ENCODE measurements at places on chromosomes 12 and 14. TPM values are rescaled to one million over a fixed set of nuclear protein-coding genes. Genes with fewer than 3 reads are reported as not detected.

GRCh38 chr12:109463756-109464155 lies 13.3 kb downstream of the KCTD10 start:
- DNase-seq = no peak
- peaks cover 3% of the 10 kb centered on the region for H3K4me1 ChIP-seq
- no peak overlapping the region for H3K4me3 ChIP-seq
- H3K27me3 ChIP-seq = no peaks in the 10 kb centered on the region

DNA sequence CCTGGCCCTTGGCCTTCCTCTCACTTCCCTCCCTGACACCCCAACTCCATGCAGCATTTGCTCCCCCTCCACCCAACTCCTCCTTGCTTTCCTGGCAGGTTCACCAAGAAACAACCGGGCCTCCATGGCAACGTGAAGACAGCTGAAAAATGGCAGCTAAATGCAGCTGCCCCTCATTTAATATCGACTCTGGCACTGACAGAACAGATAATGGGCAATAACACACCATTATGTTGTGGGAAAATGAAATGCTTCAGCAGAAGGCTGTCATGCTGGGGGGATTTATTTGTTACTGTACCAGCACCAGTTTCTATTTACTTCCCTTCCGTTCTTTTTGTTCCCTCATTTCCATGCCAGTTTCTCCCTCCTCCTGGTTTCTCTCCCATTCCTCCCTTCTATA lies 440.8 kb downstream of the NRXN3 start:
- no peak overlapping the region for H3K4me3 ChIP-seq
- no peaks in the 10 kb centered on the region for H3K36me3 ChIP-seq
- H3K27me3 ChIP-seq = no peaks in the 10 kb centered on the region

GRCh38 chr14:76498976-76499375 lies 123.0 kb downstream of the ESRRB start:
- no peaks in the 10 kb centered on the region for H3K4me1 ChIP-seq
- no peak for DNase-seq
- H3K27me3 ChIP-seq = no peaks in the 10 kb centered on the region
- H3K36me3 ChIP-seq = no peaks in the 10 kb centered on the region
- no peak overlapping the region for H3K4me3 ChIP-seq
- H3K27ac ChIP-seq = no peak overlapping the region

GRCh38 chr12:119828300-119828699 lies 48.8 kb downstream of the CIT start:
- H3K27ac ChIP-seq = no peak overlapping the region
- no peak for DNase-seq

DNA sequence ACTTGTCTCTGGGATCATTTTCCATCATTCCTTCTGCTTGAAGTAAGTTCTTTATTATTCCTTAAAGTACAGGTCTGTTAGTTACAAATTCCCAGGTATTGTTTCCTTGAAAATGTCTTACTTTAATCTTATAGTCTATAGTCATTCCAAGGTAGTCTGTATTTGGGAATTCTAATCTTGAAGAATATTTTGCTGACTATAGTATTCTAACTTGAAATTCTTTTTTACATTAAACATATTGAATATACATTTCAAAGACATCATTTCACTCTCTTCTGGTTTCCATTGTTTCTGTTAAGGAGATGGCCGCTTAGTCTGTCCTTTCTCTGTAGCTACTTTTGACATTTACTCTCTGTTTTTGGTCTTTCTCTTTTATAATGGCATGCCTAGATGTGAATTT lies 399.8 kb downstream of the TMEM117 start:
- no peak overlapping the region for H3K4me3 ChIP-seq
- no peaks in the 10 kb centered on the region for H3K36me3 ChIP-seq
- no peaks in the 10 kb centered on the region for H3K27me3 ChIP-seq
- no peak overlapping the region for H3K27ac ChIP-seq

GRCh38 chr14:35985474-35986218 lies 159.5 kb downstream of the BRMS1L start:
- DNase-seq = peak; percentile 41
- no peaks in the 10 kb centered on the region for H3K27me3 ChIP-seq
- no peak overlapping the region for H3K4me3 ChIP-seq
- peaks cover 11% of the 10 kb centered on the region for H3K4me1 ChIP-seq

The C12orf60 gene
- total RNA-seq = 1.8 TPM

DNA sequence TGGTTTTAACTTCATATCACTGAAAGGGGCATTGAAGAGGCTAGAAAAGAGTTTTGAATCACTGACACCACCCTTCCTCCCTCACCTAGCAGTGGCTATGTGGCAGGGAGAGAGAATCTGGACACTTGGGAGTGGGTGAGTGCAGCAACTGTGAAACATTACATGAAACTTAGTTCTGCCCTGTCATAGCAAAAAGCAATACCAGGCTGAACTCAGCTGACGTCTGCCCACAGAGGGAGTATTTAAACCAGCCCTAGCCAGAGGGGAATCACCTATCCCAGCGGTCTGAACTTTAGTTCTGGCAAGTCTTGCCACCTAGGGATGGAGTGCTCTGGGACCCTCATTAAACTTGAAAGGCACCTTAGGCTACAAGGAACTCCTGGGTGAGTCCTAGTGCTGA lies 20.7 kb upstream of the UNC79 start:
- H3K4me1 ChIP-seq = no peaks in the 10 kb centered on the region
- H3K36me3 ChIP-seq = no peaks in the 10 kb centered on the region

GRCh38 chr12:92546635-92547348 lies 156.0 kb upstream of the PLEKHG7 start:
- no peak for DNase-seq
- H3K4me1 ChIP-seq = peaks cover 43% of the 10 kb centered on the region
- no peaks in the 10 kb centered on the region for H3K27me3 ChIP-seq

GRCh38 chr12:19761463-19761862 lies 322.2 kb downstream of the AEBP2 start:
- H3K36me3 ChIP-seq = no peaks in the 10 kb centered on the region
- H3K27ac ChIP-seq = no peak overlapping the region
- no peak for DNase-seq
- no peaks in the 10 kb centered on the region for H3K4me1 ChIP-seq

GRCh38 chr14:65472189-65472588 lies 59.7 kb downstream of the FUT8 start:
- DNase-seq = no peak
- peaks cover 5% of the 10 kb centered on the region for H3K36me3 ChIP-seq
- H3K4me3 ChIP-seq = no peak overlapping the region
- peaks cover 27% of the 10 kb centered on the region for H3K4me1 ChIP-seq
- no peak overlapping the region for H3K27ac ChIP-seq

The TDRD9 gene
- total RNA-seq = not detected

DNA sequence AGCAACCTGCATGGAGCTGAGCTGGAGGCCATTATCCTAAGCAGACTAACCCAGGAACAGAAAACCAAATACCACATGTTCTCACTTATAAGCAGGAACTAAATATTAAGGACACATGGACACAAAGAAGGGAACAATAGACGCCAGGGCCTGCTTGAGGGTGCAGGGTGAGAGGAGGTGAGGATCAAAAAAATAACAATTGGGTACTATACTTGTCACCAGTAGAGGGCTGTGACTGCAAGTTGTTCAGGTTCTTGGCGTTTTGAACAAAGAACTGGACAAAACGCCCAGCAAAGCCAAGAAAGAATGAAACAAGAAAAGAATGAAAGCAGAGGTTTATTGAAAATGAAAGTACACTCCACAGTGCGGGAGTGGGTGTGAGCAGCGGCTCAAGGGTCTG lies 208.5 kb upstream of the NEDD1 start:
- no peaks in the 10 kb centered on the region for H3K27me3 ChIP-seq
- H3K4me3 ChIP-seq = no peak overlapping the region
- no peaks in the 10 kb centered on the region for H3K36me3 ChIP-seq
- H3K27ac ChIP-seq = no peak overlapping the region

The RBP5 gene
- total RNA-seq = not detected

- H3K27ac ChIP-seq = no peak overlapping the region
- DNase-seq = no peak
- H3K36me3 ChIP-seq = no peaks in the 10 kb centered on the region
- no peaks in the 10 kb centered on the region for H3K27me3 ChIP-seq
These were observed 199.5 kb downstream of the TMEM132D start for GRCh38 chr12:129704232-129704830.

DNA sequence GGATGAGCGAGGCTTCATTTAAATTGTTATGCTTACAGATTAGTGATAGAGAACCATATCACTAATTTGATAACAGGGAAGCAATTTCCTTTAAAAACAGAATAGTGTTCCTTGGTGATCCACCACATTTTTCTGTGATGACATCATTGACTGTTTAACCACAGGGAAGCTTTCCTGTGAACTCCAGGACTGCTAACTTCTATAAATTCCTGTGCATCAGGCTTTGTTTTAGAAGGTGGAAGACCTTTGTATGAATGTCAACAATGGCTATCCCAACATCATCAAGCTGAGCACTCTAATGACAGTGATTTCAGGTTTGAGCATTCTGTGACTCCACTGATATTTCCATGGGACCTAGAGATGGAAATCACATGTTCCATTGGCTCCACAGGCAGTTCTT lies 177.1 kb downstream of the RMST start:
- H3K36me3 ChIP-seq = no peaks in the 10 kb centered on the region
- no peaks in the 10 kb centered on the region for H3K27me3 ChIP-seq
- DNase-seq = no peak

The LRP1 gene
- total RNA-seq = 1.1 TPM

DNA sequence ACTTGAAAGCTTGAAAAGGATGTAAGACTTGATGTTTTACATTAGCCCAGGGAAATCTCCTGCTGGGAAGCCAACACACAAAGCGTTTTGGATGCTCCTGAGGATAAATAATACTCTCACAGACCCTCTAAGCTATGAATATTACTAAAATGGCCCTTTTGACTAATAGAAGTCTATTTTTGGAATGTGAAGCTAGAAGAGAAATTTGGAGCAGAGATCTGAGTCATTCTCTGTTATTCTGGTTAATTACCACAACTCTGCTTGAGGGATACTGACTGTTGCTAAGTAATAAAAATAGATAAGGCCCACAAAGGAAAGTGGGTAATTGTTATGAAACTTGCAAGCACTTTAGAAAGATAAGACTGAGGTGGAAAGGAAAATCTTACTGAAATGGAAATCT lies 346.2 kb upstream of the STXBP6 start:
- DNase-seq = no peak
- H3K4me3 ChIP-seq = no peak overlapping the region
- no peak overlapping the region for H3K27ac ChIP-seq
- H3K36me3 ChIP-seq = no peaks in the 10 kb centered on the region

DNA sequence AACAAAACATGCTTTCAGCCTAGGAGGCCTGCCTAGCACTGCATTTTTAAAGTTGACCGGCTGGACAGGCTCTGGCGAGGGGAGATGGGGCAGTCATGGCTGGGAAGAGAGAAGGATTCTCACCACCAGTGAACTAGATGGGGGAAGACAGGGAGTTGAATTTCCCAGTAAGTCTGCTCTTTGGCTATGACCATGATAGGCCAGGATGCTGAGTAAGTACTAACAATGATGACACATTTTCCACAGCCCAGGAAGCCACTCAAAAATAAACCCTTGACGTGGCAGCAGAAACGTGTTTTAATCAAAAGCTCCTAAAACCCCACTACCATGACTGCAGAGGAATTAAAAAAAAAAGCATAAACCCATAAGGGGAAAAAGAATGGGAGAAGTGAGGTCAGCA lies 19.0 kb downstream of the KCTD10 start:
- H3K4me3 ChIP-seq = no peak overlapping the region
- H3K4me1 ChIP-seq = peaks cover 3% of the 10 kb centered on the region

The KRT73 gene
- total RNA-seq = not detected

The OAS2 gene
- total RNA-seq = 102 TPM

DNA sequence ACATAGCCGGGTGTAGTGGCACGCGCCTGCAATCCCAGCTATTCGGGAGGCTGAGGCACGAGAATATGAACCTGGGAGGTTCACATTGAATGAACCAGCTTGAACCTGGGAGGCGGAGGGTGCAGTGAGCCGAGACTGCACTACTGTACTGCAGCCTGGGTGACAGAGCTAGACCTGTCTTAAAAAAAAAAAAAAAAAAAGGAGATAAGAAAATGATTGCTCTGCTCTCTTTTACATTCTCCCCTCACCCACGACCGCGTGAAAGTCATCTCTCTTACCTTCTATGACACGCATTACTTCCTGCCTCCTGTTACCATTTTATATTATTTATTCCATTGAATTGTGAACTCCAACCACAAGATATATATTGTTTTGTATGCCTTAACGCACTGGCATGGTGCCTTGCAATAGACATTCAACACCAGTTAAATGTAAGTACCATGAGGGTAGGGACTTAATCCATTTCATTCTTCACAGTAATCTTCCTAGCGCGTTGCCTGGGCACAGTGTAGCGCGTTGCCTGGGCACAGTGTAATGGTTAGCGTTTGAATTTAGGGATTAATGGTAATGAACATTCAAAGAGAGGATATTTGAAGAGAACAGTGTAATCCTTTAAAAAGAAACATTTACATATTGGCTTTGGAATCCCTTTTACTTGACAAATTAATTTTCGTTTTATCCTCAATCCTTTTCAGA lies 2.7 kb downstream of the RAP1B start:
- H3K4me1 ChIP-seq = peaks cover 4% of the 10 kb centered on the region
- peak overlapping the region; percentile 86 for H3K4me3 ChIP-seq
- no peaks in the 10 kb centered on the region for H3K27me3 ChIP-seq
- no peak for DNase-seq
- H3K36me3 ChIP-seq = no peaks in the 10 kb centered on the region

- H3K36me3 ChIP-seq = no peaks in the 10 kb centered on the region
- no peak overlapping the region for H3K27ac ChIP-seq
- no peaks in the 10 kb centered on the region for H3K4me1 ChIP-seq
These were observed 9.2 kb upstream of the MMP17 start for GRCh38 chr12:131818821-131819585.

GRCh38 chr12:21627924-21628323 lies 23.3 kb upstream of the GYS2 start:
- no peaks in the 10 kb centered on the region for H3K36me3 ChIP-seq
- H3K27me3 ChIP-seq = no peaks in the 10 kb centered on the region
- no peak for DNase-seq
- no peaks in the 10 kb centered on the region for H3K4me1 ChIP-seq
- H3K27ac ChIP-seq = no peak overlapping the region

The MIP gene
- not detected for total RNA-seq

DNA sequence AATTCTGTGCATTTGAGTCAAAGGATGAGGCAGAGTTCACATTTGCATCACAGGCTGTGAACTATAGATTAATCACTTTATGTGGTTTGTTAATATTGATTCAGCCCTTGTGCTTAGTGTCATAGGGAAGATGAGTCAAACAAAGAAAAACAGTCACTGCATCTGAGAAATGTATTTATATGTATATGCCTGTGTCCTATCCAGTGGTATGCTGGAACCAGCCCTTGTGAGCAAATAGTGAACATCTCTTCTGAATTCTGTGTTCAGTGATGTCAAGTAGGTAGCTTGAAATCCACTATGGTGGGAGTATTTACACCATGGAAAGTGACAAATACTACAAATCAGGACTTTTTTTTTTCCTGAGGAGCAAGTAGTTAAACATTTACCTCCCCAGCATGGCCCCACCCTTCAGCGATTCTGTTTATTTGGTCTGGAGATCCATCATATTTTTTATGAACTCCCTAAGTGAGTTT lies 128.5 kb downstream of the HMGA2 start:
- H3K27me3 ChIP-seq = no peaks in the 10 kb centered on the region
- DNase-seq = no peak
- no peaks in the 10 kb centered on the region for H3K36me3 ChIP-seq
- H3K4me1 ChIP-seq = peaks cover 4% of the 10 kb centered on the region

The C14orf180 gene
- not detected for total RNA-seq

The BAZ2A gene
- 70.1 TPM for total RNA-seq

- H3K4me1 ChIP-seq = no peaks in the 10 kb centered on the region
- H3K27me3 ChIP-seq = no peaks in the 10 kb centered on the region
- H3K4me3 ChIP-seq = no peak overlapping the region
- H3K27ac ChIP-seq = no peak overlapping the region
- no peaks in the 10 kb centered on the region for H3K36me3 ChIP-seq
- DNase-seq = no peak
These were observed 206.9 kb downstream of the PELI2 start for GRCh38 chr14:56324856-56325699.

- H3K4me3 ChIP-seq = no peak overlapping the region
- no peaks in the 10 kb centered on the region for H3K36me3 ChIP-seq
- H3K4me1 ChIP-seq = no peaks in the 10 kb centered on the region
- no peak overlapping the region for H3K27ac ChIP-seq
These were observed 42.6 kb downstream of the LRTM2 start for GRCh38 chr12:1862973-1863372.
